SJSA1 (cell line): ENCODE measurements at places on chromosomes 12 and 14. TPM values are rescaled to one million over a fixed set of nuclear protein-coding genes. Genes with fewer than 3 reads are reported as not detected.
A peak's percentile ranks its signal among the peaks of the same experiment; 100 is the strongest.

GRCh38 chr12:107731366-107731765, 29.6 kb downstream of the PRDM4 start:
- DNase-seq = no peak

DNA sequence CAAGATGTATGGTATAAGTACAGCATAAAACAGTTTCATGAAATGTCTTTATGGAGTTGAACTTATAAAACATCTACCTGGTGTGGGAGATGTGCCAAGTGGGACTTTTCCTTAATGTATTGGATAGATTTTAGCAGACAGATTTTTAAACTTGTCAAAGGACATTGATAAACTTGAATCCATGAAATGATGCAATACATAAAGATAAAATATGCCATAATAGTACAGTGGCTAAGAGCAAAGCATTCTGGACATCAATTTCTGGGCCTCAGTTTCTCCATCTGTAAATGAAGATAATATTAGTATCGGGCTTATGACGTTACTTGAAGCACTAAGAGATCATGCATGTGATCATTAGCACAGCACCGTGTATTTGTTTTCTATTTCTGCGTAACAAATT, 45.4 kb downstream of the NKX2-1 start:
- DNase-seq = no peak

- DNase-seq = peak; percentile 36
Observed at GRCh38 chr14:102805371-102805891, 28.2 kb downstream of the TRAF3 start.

GRCh38 chr14:76699209-76699938, 61.9 kb upstream of the VASH1 start:
- DNase-seq = no peak

- no peak for DNase-seq
Observed at GRCh38 chr12:114450515-114451300, 44.8 kb upstream of the TBX5 start.

DNA sequence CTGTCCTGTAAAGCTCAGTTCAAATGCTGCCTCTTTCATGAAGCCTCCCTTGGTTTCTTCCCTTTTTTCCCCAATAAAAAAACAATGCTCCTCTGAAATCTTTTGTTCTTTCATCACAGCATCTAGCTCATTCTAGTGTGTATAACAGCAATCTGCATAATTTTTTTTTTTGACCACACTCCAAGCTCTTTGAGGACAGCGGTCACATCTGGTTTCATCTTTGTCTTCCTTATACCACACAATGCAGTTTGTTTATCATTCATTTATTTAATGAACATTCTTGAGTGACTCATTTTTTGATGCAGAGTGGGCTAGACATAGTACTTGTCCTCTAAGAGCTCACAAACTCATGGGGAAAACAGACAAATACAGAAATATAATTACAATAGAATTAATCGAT, 7.3 kb downstream of the GNG2 start:
- peak; percentile 80 for DNase-seq

- DNase-seq = no peak
Observed at GRCh38 chr12:47244835-47245234, 165.1 kb upstream of the AMIGO2 start.

GRCh38 chr14:89641495-89642175, 224.6 kb upstream of the FOXN3 start:
- DNase-seq = no peak

GRCh38 chr12:108852674-108853309, 4.6 kb downstream of the SSH1 start:
- DNase-seq = no peak

DNA sequence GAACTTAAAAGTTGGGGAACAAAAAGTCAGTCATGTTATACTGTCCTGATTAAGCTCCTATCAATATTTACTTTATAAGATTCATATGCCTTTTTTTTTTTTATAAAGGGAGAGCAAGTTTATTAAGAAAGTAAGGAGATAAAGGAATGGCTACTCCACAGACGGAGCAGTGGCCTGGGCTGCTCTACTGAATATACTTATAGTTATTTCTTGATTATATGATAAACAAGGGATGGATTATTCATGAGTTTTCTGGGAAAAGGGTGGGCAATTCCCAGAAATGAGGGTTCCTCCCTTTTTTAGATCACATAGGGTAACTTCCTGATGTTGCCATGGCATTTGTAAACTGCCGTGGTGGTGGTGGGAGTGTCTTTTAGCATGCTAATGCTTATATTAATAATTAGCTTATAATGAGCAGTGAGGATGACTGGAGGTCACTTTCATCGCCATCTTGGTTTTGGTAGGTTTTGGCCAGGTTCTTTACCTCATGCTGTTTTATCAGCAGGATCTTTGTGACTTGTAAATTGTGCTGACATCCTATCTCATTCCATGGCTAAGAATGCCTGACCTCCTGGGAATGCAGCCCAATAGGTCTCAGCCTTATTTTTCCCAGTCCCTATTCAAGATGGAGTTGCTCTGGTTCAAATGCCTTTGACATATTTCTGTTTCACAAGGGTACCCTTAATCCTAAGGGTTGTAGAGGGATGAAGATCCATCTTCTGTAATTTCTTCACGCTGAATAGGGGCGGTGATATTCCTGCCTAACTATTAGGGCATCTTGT, 73.9 kb downstream of the OTOGL start:
- no peak for DNase-seq

- DNase-seq = no peak
Observed at GRCh38 chr12:33589576-33590114, 150.0 kb upstream of the SYT10 start.

GRCh38 chr12:75361408-75361807, 26.9 kb downstream of the GLIPR1L1 start:
- no peak for DNase-seq

Gene OR4E1
- total RNA-seq = not detected in 2 replicates

Gene PLCZ1
- total RNA-seq = not detected in 2 replicates

Gene RPL36AL
- total RNA-seq = 165 and 336 TPM in 2 replicates

Gene PTGER2
- 2.5 and 2.9 TPM in 2 replicates for total RNA-seq

Gene CABP1
- total RNA-seq = not detected in 2 replicates

Gene DCN
- 37.2 and 71.4 TPM in 2 replicates for total RNA-seq

Gene GEMIN2
- total RNA-seq = 45.6 and 57.5 TPM in 2 replicates

Gene SSPN
- total RNA-seq = 35.6 and 37.1 TPM in 2 replicates
